Pons (tissue), 1 donor: ENCODE measurements at places on chromosomes 4 and X.

GRCh38 chrX:130174045-130174704, 2.4 kb downstream of the RAB33A start:
- peak; percentile 42 for DNase-seq

DNA sequence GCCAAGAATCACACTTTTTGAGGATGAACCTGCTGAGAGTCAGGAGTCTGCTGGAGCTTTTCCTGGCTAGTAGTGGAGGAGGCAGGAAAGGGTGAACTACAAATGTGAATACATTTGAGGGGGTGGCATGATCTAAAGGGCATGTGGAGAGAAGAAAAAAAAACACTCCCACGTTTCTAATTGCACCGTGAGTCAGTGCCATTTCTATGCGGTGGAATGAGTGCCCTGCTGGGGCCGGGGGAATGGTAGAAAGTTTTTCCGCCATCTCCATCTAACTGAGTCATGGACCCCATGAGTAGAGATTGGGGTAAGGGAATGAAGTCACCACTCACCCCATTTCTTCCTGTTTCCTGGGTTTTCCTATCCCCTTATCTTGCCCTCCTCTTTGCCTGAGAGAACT, 19.8 kb downstream of the BEX3 start:
- DNase-seq = no peak

DNA sequence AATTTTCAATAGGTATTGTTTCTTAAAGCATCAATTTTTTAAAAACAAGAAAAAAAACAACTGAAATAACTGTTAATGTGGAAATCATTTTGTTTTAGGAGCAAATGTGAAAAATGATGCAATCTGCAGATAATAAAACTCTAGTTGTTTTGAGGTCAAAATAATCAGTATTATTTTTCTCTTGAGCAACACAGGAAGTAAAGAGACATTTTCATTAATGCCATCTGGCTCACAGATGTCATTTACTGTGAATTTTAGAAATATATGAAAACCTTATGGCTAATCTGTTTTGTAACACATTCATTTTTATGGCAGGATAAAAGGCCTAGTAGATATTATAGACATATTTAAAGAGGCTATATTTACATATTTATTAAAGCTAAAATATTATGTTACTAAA, 141.6 kb downstream of the PCDH18 start:
- no peak for DNase-seq

DNA sequence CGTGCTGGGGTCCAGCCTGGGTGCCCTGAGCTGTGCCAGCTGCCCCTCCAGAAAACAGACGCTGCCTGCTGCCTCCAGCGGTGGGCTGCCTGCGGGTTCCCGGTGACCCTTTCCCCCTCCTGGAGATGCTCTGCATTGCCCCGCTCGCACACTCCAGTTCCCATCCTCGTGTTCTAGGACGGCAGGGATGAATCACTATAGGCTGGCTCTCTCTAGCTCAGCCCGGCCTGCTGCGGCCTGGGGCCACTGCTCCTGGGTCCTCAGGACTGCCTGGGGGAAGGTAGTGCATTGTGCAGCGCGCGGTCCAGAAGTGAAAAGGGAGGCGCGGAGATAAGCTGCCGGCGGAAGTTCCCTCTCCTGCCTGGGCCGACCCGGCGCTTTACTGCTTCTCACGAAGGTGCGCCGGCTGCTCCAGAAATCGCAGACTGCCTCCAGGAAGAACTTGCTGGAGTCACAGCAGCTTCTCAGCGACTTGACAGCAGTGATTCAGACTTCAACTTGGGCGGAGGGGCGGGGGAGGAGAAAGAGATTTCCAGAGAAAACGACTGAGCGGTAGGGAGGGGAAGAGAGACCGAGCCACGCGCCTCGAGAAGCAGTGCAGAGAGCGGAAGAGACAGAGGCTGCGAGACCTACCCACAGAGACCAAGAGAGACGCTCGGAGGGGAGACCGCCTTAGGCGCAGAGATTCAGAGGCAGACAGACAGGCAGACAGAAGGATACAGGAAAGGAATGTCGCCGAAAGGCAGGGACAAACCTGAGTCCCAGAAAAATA, 6.7 kb upstream of the MSX1 start:
- DNase-seq = no peak

DNA sequence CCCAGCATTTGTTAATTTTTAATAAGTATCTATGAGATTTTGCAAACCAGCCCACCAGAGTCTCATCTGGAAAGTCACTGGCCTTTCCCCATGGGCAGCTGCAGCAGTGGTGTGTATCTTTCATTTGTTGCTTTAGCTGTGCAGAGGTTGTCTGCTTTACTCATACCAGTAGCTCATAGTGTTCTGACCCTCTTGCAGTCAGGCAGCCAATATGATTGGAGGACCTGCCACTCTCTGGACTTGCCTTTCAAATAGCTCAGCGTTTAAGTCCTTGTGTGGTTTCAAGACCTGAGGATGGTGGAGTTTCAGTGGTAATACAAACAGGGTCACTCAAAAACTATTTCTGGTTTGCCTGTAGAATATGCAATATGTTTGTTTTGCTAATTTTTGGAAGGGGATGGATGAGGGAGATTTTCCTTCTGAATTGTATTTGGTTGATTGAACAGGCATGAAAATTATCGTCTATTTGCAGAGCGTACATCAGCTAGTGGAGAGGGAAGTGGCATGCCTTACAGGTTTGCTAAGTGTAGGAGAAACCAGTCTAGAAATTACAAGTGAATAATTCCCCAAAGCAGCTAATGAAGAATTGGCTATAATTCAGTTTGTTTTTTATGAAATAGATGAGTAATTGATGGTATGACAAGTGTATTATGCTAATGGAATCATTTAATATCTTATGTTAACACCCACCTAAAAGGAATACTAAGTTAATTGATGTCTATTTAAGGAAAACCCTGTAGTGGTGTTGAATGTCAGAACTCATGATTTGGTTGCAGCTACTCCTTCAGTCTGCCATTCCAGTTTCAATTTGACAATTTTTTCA, 8.9 kb downstream of the POLA1 start:
- DNase-seq = no peak

- DNase-seq = no peak
Measured at GRCh38 chrX:118156953-118157608, 40.5 kb upstream of the KLHL13 start.

DNA sequence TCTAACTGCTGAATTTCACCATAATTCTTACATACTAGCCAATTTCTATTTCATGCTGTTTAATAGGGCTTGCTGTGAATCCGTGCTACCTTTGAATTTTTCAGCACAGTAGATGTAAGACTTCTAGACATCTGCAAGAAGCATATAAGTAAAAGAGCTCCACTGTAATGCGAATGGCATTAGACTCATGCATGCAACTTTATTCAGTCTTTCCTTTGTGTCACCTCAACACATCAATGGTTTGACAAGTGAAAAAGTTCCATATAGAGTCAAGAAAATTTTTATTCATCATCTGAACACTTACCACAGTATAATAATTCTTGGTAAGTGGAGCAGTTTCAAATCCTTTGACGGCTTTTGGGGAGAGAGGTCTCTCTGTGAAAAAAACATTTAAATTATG, 48.9 kb downstream of the ARHGEF6 start:
- no peak for DNase-seq

DNA sequence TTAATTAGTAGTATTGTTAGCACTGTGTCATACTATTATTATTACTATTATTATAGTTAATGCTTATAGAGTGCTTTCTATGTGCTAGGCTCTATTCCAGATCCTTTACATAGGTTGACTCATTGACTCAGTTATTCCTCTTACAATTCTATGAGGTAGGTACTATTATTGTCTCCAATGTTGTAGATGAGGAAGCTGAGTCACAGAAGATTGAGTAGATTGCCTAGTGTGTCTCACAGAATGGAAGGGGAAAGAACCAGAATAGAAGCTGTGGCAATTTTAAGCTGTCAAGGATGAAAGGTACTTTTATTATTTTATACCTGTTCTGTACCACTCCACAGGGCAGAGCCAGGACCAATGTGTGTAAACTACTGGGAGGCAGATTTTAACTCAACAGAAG, 1.9 kb upstream of the TCEAL1 start:
- DNase-seq = no peak

DNA sequence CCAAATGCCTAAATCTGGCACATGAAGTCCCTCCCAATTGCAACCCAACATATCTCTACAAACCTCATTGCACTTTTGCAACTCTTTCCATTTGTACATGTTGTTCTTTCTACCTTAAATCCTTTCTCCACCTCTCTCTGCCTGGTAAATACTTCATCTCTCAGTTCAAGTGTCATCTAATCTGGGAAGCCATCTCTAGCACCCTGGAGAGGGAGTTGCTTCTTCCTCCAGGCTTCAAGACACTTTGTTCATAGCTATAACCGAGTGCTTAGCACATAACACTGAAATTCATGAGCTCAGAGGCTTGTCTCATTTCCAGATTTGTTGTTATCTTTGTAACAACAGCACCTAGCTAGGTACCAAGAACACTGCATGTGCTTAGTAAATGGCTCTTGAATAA, 114.8 kb upstream of the NAP1L5 start:
- DNase-seq = no peak

- DNase-seq = peak; percentile 12
Measured at GRCh38 chr4:4791299-4792111, 68.0 kb upstream of the MSX1 start.

DNA sequence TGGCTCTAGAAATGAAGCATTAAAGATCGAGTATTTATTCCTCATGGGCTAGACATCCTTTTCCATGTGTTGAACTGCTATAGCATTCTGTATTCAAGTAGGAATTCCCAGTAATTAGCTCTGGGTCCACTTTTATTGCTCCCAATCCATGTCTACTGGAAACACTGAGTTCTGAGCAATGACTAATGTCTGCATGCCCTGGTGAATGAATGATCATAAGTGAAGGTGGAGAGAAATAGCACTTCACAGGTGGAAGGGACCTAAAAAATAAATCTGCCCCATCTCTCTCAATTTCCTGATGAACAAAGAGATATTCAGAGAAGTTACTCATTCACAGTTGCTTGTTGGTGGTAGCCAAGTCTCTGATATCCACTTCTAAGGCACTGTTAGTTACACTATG, 34.6 kb upstream of the CXCL8 start:
- no peak for DNase-seq

DNA sequence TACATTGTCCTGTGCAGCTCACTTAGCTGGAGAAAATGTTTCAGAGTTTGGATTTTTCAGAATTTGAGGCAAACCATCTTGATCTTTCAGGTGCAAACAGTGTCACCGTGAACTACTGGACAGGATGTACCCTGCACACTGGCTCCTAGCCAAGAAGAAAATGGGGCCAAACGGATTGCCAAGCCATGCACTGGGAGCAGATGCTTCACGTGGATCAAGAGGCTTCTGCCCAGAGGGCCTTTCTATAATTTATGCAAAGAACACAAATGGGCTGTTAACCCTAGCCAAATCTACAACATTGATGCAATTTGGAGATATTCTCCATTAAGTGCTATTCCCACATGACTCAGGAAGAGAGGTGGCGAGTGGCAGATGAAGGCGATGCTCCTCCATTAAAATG, 46.9 kb upstream of the ATP8A1 start:
- no peak for DNase-seq

- no peak for DNase-seq
Measured at GRCh38 chr4:48147621-48148020, 13.6 kb upstream of the TXK start.

DNA sequence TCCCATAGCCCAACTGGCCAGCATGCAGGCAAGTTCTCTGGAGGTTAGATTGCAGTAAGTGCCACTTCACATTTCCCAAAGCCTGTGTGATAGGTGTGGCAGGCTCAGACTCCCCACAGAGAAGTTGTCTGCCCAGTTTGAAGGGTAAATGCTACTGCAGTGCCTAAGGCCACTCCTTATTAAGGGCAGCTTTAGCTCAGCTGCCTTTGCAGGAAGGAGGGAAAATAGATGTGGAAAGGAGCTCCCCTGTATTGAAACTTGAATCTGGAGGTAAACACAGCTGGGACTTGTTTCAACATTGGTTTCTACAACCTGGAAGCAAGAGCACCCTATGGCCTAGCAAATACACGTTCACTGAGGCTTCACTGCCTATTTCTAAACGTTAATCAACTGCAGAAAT, 22.4 kb downstream of the NEXMIF start:
- DNase-seq = no peak

DNA sequence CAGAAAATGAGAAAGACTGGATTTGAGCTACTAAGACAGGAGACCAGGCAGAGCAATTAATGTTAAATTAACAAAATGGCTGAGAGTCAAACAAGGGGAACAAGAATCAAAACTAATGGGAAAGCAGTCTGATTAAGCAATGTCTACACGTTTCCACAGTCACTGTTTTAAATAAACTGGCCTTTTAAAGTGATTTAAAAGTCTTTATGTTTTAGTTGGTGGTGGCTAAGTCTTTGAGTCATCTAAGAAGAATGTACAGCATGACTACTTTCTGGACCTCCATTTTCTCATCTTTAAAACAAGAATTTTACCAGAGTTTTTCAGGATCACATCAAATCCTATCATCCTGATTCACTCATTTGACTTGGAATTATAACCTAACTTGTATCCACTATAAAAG, 233.8 kb downstream of the ENOX2 start:
- no peak for DNase-seq

DNA sequence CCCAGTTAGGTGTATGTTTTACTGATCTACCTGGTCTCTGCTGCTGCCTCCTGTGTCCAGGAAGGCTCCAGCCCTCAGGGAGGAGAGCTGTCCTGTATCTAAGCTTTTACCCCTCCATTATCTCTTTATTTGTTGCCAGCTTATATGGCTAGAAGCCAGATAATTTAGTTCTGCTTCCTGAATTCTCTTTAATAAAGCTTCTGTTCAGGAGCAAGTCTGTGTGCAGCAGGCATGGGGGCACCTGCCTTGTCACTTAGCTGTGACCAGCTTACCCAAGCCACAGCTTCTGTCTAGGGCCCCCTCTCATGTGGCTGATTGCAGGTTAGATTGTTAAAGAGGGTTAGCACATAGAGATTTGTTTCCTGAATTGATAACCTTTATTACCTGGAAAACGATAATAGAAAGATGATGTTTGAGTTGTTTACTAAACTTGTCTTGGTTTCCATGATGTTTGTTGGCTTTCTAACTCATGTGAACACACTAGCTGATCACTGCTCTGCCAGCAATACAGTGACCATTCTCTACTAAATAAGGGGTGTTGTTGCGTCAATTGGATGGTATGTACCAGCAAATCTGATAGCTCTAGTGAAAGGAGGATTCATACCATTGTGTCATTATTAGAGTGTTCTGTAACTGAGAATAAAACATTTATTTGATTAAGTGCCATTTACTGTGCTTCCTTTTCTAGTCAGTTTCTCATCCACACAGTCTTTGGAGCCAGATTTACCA, 189.8 kb upstream of the ANK2 start:
- DNase-seq = peak; percentile 60

GRCh38 chr4:153297116-153297515, 47.4 kb upstream of the MND1 start:
- DNase-seq = no peak

GRCh38 chr4:107600436-107600835, 119.6 kb downstream of the PAPSS1 start:
- DNase-seq = no peak
